ENCODE measurements at places on chromosomes 13 and 19. TPM values are rescaled to one million over a fixed set of nuclear protein-coding genes. Genes with fewer than 3 reads are reported as not detected.
A peak's percentile ranks its signal among the peaks of the same experiment; 100 is the strongest.

- DNase-seq = no peak
These were observed 51.4 kb downstream of the UBL3 start for GRCh38 chr13:29799041-29799440.

- DNase-seq = no peak
These were observed 128.9 kb downstream of the B3GLCT start for GRCh38 chr13:31328549-31329235.

DNA sequence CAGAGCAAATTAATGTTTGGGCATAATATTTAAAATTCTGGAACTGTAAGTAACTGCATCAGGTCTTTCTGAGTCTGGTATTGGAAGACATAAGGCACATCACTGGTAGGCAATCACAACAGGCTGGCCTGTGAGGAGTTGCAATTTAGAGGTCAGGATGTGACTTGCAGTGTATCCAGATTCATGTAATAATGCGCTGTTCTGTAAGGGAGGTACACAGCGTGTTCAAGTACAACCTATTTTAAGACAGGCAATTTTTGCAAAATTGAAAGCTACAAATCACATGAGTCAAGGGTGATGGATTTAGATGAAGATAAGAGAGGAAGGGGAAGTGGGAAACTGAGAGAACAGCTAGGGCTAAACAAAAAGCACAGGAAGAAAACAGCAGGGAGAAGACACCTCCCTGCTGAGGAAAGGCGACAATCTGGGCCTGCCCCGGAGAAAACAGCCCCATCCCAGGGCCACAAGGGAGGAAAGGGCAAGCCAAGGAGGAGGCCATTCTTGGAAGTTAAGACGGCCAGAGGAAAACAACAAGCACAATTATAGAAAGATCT is 138.1 kb downstream of the LACC1 start:
- no peak for DNase-seq

DNA sequence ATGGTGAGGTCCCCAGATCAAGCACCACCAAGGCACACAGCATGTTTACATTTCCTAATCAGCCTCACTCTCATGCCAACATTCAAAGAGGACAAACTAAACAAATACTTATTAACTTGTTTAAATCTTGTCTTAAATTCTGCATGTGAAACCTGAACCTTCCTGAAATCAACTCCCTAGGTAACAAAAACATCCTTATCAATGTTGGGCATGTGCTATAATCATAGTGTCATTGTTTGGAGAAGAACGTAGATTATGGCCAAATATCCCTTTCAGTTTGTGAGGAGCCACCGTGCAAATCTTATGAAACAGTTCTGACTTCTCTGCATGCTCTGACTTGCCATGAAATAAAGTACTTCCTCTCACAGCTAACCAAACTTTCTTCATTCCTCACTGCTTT is 123.8 kb downstream of the NDFIP2 start:
- DNase-seq = no peak

Gene ZNF714
- 20.0 TPM for total RNA-seq

DNA sequence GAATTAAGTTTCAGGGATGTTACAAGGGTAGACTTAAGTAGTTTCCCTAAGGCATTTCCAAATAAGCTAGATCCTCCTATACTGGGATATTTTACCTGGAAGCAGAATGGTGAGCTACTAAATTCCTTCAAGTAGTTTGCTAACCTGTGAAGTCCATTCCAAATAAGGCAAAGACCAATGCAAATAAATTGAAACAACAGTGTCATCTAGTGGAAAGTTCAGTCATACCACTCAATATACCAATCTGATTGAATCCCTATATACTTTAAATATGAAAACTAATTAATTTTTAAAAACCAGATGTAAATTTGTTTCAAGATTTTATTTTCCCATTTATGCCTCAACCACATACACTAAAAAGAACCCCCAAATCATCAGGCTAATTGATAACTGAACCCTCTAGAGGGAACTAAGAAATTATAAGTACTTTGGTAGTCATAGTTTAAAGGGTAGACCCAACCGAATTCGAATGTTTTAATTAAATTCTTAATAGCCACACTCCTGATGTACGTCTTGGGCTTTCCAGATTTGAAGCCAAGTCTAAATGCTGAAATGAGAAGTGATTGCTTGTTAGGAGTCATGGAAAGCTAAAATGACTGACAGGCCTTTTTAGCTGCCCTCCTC is 223.7 kb downstream of the TBC1D4 start:
- DNase-seq = peak; percentile 23

GRCh38 chr19:40716031-40716481 is 630 bp downstream of the COQ8B start:
- DNase-seq = peak; percentile 72

GRCh38 chr19:18439025-18439909 is 1.3 kb upstream of the ISYNA1 start:
- no peak for DNase-seq

Gene KIR2DL3
- not detected for total RNA-seq

Gene TMEM221
- total RNA-seq = 3.4 TPM

DNA sequence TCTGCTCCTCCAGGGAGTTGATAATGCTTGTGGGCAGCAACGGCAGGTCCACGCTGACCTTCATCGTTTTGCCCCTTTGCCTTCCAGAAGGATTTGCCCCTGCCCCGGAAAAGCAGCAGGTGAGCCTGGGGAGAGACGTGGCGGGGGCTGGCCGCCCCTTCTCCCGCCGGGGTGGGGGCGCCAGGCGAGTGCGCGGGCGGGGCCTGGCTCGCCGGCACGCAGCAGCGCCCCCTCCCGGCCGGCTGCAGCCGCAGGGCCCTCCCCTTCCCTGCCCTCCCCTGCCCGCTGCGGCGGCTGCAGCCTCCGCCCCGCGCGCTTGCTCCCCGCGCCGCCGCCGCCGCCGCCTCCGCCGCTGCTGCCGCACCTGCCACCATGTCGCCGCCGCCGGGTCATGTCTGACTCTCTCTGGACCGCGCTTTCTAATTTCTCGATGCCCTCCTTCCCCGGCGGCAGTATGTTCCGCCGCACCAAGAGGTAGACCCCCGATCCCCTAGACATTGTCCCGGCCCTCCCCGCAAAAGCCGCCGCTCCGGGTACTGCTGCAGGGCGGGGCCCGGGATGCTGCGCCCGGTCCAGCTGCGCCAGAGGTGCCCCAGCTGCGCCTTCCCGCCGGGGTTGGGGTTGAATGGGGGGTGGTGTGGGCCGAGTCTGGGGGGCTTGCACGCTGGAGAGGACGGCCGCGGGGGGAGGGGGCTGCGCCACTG is at the start of gene MAST1:
Gene MAST1 (plus strand): TSS at position 334 of the 704 bp plus-strand sequence. CDS start 58 bp downstream, at position 392.
- DNase-seq = no peak

DNA sequence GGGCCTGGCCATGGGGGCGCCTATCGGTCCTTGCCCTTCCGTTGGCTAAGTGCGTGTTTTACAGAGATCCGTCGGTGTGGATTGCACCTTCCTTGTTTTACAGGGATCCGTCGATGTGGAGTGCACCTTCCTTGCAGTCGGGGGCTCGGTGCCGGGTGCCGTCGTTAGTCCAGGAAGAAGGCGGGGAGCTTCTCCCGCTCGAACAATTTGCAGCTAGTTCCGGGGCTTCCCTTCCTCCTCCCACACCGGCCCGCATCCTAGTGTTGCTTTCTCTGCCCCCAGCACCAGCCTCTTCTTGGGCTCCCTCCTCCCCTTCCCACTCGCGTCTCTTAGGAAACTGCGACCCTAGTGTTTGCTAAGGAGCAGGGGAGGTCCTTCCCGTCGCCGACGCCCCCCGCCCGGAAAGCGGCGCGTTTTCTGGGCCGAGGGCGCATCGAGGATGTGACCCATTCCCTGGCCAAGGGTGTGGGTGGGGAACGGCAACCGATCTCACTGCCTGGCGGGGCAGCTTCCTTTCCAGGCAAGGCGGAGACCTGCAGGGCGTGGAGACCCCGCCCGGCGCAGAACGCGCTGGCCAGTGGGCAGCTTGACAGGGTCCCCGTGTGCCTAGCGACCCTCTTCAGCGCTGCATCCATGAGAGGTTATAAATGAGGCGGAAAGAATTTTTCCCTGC is 75.7 kb upstream of the ZNF91 start:
- no peak for DNase-seq

Gene ZIC2
- 44.4 TPM for total RNA-seq

GRCh38 chr13:114135731-114136171 is 3.3 kb upstream of the RASA3 start:
- DNase-seq = no peak

Gene ZNF43
- total RNA-seq = 0.34 TPM

Gene MAP4K1
- total RNA-seq = 9.1 TPM

Gene PLVAP
- 0.47 TPM for total RNA-seq

Gene STOML3
- total RNA-seq = not detected

Gene NECTIN2
- total RNA-seq = 96.3 TPM

Gene CAMSAP3
- 24.0 TPM for total RNA-seq

DNA sequence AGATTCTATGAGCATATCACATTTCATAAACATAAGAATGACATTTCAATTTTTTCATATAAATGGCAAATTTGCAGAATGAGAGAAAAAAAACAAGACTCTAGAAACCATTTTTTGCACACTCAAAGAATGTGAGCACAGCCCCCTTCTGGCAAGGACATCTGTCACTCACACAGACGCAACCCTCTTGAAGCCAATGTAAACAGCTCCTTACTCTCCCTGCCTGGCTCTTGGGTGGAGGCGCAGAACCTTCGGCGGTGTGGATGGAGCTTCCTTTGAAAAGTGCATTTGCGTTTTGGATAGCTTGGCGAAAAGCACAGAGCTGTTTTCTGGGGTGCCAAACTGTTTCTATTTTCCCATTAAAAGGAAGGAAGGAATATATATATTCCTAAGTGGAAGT is 367.6 kb upstream of the TSHZ3 start:
- no peak for DNase-seq

DNA sequence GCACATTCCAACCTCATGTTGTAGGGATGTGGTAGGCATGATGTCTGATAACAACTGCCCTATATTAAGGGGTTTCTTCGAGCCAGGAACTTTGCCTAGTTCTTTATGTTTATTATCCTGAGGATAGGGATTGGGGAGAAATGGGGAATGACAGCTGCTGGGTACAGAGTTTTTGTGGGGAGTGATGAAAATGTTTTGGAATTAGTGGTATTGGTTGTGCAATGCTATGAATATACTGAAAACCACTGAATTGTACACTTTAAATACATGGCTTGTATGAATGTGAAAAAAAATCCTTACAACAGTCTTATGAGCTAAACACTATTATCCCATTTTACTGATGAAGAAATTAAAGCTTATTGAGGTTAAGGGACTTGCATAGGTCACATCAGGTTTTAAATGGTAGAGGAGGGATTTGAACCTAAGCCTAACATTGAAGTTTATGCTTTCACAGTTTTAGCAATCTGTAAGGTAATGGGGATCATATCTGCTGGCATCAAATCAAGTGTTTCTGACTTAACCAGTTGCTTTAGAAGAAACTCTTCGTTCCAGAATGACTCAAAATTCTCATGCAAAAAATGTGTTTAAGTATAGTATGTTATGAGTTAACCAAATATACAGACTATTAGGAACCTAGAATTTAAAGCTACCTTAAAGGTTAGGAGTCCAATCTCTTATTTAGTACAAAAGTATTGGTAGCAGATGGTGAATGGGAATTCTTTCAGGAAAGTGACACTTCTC is 61.4 kb downstream of the ERCC5 start:
- no peak for DNase-seq

DNA sequence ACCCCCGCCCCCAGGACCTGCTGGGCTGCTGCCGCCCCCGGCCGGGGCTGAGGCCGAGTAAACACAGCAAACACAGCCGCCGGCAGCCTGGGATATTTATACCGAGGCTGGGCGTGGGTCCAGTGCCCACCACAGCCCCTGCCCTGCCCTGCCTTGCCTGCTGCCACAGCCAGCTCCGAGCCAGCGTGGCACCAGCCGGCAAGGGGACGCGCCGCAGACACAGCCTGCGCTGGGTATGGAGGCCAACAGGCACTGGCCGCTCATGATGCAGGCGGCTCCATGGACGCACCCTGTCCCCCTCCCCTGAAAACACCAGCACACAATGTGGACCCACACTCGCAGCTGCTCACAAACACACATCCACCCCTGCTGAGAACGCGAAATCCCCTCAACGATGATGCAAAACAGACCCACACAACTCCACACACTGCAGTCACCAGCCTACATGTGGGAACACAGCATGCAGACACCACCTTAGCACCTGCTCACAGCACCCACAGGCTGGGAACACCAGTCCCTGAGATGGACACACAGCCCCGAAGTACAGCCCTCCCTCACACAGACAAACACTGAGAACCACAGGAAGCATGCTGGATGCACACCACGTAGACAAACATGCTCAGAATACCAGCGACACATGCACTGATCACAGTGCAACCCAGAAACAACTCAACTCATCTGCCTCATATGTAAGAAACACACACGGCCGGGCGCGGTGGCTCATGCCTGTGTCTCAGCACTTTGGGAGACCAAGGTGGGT is 16.2 kb downstream of the CCDC97 start:
- no peak for DNase-seq

Gene JAK3
- total RNA-seq = 5.7 TPM

- DNase-seq = no peak
These were observed 19.4 kb downstream of the ZNF816 start for GRCh38 chr19:52943134-52943883.

Gene POGLUT2
- total RNA-seq = 4.8 TPM

- DNase-seq = no peak
These were observed 34.0 kb upstream of the USE1 start for GRCh38 chr19:17180997-17181702.

DNA sequence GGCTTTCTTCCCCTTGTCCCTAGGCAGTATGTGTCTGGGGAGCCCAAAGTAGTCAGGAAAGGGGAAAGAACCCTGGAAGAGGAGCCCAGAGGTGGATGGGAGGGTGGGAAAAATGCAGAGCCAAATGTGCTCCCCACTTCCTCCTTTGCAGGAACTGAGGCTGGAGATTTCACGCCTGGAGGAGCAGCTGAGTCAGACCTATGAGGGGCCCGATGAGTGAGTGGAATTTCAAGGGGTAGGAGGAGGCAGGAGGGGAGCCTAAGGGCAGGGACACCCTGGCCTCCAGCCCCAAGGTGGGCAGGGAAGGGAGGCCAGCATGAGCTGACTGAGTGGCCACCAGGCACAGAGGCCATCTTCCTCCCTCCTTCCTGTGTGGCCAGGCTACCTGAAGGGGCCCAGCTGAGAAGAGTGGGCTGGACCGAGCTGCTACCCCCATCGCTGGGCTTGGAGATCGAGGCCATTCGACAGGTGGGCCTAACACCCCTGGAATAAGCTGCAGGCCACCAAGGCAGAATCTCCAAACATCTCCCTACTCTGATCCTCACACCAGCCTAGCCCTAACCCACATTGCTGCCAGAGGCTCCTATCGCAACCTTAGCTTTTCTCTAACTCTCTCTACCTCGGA is 14.3 kb downstream of the PTH2 start:
- DNase-seq = no peak

DNA sequence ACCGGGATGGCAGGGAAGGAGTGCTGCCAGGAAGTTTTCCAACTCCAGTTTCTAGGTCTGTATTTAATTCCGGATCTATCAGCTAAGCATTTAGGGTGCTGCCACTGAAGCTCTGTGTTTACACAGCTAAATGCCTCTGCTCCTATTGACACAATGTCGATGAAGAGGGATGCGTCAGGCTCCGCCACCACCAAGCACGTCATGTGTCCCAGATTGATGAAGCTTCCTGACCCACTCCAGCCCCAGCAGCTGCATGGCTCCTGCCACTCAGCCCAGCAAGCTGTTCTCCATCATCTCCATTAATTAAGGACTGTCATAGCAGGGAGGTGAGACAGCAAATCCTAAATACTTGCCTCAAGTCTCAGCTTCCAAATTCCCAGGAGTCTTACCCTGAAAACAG is 435.2 kb upstream of the ZNF507 start:
- DNase-seq = no peak

All from HCT116 (cell line).